ENCODE measurements at places on chromosomes 11 and 22. TPM values are rescaled to one million over a fixed set of nuclear protein-coding genes. Genes with fewer than 3 reads are reported as not detected.
A peak's percentile ranks its signal among the peaks of the same experiment; 100 is the strongest.

- DNase-seq = no peak
Observed at GRCh38 chr11:65911682-65912568, 6.9 kb downstream of the C11orf68 start.

DNA sequence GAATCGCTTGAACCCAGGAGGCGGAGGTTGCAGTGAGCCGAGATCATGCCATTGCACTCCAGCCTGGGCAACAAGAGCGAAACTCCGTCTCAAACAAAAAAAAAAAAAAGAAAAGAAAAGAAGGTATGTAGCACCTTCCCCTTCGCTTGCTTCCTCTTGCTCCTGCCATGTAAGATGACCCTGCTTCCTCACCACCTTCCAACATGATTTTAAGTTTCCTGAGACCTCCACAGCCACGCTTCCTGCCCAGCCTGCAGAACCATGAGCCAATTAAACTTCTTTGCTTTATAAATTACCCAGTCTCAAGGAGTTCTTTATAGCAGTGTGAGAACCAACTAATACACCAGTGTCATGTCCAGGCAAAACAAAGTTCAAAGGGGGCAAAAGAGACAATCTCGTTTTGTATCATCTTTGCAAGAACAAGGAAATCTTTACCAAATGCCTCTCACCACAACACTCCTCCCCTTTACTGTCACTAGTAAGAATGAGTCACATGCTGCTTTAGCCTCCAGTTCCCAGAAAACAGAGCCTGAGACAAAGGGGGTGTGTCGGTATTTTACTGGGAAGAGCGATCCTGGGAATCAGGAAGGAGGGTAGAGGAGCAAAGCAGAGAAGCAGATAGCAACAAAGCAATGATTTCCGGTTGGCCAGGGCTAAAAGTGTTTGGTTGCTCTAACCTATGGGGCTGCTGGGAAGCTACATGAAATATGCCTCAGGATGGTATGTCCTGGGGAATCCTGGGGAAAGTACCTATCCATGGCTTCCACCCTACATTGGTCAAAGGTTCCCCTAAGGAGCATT lies 10.5 kb upstream of the MCHR1 start:
- no peak for DNase-seq

GRCh38 chr11:29534836-29535235 lies 482.0 kb downstream of the KCNA4 start:
- no peak for DNase-seq

GRCh38 chr11:5507933-5508305 lies 1.8 kb downstream of the UBQLN3 start:
- DNase-seq = no peak

DNA sequence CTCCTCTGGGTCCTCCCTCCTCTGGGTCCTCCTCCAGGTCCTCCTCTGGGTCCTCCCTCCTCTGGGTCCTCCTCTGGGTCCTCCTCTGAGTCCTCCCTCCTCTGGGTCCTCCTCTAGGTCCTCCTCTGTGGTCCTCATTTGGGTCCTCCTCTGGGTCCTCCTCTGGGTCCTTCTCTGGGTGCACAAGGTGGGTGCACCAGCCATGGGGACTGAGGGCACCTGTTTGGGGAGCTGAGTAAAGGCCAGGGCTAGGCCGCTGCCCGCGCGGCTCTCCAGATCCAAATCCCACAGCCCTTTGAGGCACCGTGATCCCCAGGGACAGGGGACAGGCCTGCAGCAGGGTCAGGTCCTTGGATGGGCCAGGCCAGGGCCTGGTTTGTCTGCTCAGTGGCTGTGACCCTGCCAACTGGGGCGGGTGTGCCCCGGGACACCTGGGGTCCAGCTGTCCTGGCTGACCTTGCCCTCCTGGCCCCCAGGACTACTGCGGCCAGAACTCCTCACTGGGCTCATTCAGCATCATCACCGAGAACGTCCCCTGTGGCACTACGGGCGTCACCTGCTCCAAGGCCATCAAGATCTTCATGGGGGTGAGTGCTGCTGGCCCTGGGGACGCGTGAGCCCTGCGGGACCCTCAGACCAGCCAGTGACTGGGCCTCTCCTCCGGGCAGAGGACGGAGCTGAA lies 12.7 kb downstream of the MUC2 start:
- no peak for DNase-seq

DNA sequence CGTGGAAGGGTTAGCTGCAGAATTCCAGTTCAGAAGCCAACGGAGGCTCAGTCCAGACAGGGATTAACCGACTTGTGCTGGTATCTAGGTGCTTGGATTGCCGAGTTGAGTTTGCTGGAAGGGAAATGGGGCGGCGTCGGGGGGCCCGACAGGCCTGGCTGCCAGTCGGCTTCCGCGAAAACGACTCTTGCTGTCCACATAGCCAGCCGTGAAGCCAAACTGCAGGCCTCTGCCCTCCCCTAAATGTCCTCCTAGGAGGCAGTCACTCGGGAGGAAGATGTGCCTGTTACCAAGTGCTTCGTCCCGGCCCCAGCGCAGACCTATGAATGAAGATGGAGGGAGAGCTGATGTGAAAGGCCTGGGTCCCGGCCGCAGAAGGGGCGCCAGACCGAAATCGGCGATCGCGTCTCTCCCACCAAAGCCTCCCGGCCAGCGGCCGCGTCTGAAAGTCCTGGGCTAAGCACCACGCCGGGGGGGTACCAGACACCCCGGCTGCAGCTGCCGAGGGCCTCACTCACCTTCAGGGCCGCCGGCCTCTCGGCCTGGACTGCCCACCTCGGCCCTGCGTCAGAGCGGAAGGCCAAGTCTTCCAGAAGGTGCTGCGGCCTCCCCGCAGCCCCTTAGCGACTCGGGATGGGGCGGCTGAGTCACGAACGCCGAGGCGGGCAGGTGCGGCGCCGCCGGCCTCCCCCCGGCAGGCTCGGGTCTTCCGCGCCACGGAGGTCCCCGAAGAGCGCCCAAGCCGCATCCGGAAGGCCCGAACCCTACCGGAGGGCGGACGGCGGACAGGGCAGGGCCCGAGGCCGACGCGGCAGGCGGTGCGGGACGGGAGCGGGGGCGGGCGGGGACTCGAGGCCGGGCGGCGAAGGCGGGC lies 7.5 kb downstream of the DPAGT1 start:
- peak; percentile 60 for DNase-seq

The MYOD1 gene
- total RNA-seq = not detected

The CCDC89 gene
- under 0.01 TPM for total RNA-seq
